Kidney (tissue), 22 donors: ENCODE measurements at places on chromosomes 13 and 19.

DNA sequence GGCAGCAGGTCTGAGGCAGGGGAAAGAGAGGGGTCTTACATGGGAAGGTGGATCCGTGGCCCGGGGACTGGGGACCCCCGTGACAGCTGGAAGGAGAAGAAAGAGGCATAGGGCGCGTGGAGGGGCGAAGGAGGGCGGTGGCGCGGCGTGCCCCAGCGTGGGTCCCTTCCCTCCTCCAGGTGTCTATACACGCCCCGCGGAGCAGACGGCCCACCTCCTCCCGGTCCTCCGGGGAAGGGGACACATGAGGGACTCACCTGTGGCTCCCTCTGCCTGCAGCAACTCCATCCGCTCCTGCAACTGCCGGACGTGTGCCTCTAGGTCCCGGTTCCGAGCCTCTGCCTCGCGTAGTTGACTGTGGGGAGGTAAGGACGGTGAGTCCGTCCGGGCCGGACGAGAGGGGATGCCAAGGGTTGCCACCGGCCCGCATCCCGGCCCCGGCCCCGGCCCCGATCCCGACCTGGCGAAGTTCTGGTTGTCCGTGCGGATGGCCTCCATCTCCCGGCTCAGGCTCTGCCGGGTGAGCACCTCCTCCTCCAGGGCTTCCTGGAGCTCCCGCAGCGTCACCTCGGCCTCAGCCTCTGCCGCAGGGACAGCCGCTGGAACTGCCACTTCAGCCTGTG lies 2.4 kb upstream of the SIX5 start:
- DNase-seq = no peak

DNA sequence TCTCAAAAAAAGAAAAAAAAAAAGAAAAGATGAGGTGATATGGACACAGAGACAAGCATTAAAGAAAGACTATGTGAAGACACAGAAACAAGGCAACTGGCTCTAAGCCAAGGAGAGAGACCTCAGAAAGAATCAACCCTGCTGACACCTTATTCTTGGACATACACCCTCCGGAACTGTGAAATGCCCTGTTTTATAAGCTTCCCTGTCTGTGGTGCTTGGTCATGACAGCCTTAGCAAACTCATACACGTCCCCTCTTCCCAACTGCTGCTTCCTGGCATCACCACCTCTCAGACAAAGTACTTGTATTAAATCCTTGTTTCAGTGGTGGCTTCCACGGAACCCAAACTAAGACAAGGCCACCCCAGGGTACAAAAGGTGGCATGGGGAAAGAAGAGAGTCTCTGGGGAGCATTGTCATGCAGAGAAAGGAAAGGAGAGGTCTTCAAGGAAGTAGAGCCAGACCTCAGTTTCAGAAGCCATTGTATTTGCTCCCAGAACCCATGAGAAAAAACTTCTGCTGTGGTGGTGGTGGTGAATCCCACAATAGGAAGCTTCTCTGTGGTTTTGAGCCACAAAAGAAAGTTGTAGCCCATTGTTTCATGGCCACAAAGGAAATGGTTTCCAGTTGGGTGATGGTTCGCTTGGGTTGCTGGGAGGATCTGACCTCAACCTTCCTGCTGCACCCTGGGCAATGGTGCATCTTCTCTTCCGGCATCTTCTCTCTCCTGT lies 16.3 kb upstream of the TSPAN16 start:
- no peak for DNase-seq

DNA sequence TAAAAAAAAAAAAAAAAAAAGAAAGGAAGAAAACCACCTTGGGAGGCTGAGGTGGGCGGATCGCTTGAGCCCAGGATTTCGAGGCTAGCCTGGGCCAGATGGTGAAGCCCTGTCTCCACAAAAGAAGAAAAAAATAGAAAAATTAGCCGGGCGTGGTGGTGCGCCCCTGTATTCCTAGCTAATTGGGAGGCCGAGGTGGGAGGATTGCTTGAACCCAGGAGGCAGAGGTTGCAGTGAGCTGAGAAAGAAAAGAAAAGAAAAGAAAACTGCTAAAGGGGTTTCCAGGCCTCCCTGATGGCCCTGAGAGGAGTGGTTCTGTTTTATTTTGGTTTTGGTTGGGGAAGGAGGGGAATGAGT lies 723 bp downstream of the ZNF473 start:
- no peak for DNase-seq

DNA sequence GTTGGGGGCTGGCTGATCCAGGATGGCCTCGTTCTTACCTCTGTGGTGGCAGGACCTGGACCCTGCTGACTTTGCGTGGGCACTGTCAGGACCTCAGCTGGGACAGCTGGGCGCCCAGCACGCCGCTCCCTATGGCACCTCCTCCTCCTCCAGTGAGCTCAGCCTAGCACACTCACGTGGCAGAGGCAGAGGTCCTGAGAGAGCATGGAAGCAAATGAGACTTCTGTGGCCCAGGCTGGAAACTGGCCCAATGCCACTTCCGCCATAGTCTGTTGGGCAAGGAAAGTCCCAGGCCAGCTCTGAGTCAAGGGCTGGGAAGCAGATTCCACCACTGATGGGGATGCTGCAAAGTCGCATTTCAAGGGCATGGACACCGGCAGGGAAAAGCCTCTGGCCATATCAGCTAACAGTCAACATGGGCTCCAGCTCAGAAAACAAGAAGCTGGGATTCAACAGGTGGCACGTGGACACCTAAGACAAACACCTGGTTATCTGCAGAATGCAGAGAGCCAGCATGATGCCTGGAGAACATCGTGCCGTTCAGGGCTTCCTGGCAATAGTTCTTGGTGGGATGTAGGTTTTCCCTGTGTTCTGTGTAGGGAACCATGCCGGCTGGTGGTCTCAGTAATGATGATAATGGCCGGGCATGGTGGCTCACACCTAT lies 16.7 kb downstream of the MYBPC2 start:
- DNase-seq = no peak

GRCh38 chr19:36103842-36104552 lies 6.9 kb upstream of the OVOL3 start:
- DNase-seq = no peak

GRCh38 chr19:33849551-33850147 lies 53.0 kb downstream of the KCTD15 start:
- no peak for DNase-seq

DNA sequence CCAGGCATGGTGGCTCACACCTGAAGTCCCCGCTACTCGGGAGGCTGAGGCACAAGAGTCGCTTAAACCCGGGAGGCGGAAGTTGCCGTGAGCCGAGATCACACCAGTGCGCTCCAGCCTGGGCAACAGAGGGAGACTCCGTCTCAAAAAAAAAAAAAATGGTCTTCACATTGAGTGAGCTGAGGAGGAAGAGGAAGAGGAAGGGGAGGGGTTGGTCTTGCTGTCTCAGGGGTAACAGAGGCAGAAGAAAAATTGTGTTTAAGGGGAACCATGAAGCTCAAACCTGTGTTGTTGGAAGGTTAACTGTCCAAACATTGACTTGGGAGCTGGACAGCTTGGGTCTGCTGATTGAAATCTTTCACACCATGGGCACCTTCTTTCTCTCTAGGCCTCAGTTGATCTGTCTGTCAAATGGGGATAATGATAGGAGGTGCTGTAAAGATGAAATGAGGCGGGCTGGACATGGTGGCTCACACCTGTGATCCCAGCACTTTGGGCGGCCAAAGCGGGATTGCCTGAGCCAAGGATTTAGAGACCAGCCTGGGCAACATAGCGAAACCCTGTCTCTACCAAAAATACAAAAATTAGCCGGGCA lies 9.8 kb upstream of the SLC44A2 start:
- no peak for DNase-seq

DNA sequence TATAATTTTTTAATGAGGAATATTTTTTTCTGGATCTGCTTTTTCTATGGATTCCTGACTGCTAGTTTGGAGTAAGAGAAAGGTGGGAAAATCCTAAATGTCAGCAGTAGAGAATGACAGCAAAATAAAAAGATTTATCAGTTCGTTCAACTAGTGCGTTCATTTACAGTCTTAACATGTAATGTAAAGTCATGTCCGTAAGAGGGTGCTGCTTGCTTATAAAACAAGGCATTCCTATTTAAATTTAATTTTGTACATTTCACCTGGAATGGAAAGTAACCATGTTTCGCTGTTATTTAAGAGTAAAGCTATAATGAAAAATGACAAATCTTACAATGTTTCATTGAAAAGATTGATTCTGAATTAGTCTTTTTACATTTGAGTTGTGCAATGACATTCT lies 76.6 kb downstream of the ZMYM2 start:
- DNase-seq = no peak

- DNase-seq = no peak
These were observed 308.3 kb downstream of the TBC1D4 start for GRCh38 chr13:75173457-75174356.
